ENCODE measurements at places on chromosomes 2 and 18. TPM values are rescaled to one million over a fixed set of nuclear protein-coding genes. Genes with fewer than 3 reads are reported as not detected.

Gene DSG1
- polyA plus RNA-seq = 0.05 TPM

Gene CCDC74B
- 14.4 TPM for polyA plus RNA-seq

Gene TXNDC2
- not detected for polyA plus RNA-seq

Gene MAL
- 263 TPM for polyA plus RNA-seq

GRCh38 chr2:159595410-159596046 is 20.8 kb downstream of the BAZ2B start:
- DNase-seq = no peak

DNA sequence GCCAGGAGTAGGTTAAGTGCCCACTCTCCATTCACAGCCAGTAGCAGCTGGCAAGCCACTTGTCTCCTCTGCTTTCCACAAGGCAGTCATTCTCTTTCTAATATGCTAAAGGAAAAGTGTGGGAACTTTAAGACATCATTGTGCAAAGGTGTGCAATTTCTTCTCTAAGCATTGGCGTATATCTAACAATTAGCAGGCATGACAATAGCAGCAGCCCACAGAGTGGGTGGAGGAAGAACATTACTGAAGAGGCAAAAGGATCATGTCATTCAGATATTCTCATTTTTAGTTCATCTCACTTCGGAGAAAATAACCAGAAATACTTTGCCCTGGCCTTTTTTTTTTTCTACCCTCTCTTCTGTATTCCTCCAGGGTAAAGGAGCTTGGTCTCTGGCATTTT is 177.6 kb downstream of the DNAH7 start:
- no peak for DNase-seq

DNA sequence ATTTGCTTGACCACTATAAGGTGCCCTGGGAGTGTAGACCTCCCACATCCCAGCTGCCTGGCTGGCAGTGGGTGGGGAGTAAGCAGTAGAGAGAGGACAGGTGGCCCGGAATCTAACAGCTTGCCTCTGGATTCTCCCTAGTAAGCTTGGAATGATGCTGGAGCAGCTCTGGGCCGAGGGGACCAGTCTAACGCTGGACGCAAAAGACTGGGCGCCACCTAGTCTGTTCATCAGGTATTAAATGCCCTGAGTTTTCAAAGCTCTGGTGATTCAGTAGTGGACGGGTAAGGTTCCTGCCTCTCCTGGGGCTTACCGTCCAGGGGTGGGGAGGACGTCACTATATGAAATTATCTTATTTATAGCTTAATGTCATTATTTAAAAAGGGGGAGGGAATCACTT is 648 bp upstream of the LYPD6B start:
- DNase-seq = peak; percentile 38

DNA sequence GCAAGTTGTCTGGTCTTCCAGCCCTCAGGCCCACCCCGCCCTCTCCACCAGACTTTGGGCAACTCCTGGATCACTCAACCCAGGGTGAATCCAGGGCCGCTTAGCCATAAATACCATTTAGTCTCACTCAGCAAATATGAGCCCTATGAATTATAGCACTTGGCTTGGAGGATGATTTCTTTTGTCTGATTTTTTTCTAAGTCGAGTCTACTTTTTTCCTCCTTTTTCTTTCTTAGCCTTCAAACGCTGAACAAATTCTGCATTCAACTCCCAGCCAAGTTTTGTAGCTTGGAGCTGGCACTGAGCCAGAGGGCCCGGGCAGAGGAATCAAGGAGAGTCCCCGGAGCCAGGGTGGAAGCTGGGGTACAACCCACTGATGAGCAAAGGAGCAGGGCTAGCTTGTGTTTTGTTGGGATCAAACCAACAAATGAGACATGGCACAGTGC is 48.7 kb downstream of the SERTAD2 start:
- DNase-seq = no peak

- peak; percentile 17 for DNase-seq
These were observed 190.5 kb downstream of the LOXHD1 start for GRCh38 chr18:46466234-46467160.

Measured in left kidney (tissue), 8 donors.